Stimulated activated CD8-positive, alpha-beta memory T cell treated with anti-CD3 and anti-CD28 coated beads, Interleukin-4, amount 100 ng/mL, for 1 hour (primary cell): ENCODE measurements at places on chromosomes 6 and 20.

GRCh38 chr6:39882531-39882899 is 51.7 kb downstream of the MOCS1 start:
- no peak for DNase-seq

DNA sequence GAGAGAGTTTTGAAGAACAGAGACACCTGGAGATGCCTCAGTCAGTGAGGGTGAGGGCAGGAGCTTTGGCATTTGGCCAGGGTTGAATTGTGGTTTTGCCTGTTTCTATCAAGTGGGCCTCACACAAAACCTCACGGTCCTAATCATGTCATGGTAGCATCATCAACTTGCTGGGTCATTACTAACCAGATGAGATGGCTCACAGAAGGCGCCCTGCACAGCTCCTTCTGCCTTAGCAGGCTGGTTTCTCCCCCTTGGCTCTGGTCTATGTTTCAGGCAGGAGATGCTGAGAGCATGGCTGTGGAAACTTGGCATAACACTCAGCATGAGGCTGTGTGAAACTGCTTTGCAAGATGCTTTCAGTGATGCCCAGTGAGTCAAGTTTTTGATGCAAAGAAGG is 99.3 kb downstream of the LRRC1 start:
- DNase-seq = no peak

DNA sequence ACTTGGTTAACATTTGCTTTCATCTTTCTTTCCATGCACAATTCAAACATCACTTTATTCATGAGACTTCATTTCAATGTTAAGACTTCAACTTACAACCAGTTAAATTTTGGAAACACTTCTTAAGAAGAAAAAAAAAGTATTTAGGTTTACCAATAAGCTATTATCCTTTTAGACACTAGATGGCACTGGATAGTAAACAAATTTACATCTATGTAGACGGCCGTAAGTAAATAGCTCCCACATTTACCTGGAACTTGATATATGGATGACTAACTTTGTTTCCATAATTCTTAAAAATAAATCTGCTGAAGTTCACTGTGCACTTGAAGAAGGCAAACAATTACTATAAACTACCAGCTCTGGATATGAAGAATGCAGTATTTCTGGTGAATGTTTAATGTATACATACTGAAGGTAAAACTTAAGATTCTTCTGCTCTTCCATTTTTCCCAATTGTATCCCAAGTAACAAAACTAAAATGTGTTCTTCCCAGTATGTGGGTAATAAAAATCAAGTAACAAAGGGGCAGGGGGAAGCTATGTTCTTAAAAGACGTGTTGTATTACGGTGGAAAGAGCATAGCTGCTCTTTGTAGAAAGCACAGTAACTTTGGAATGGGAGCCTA is 130.6 kb upstream of the C6orf118 start:
- DNase-seq = no peak

GRCh38 chr6:95408111-95408510 is 169.2 kb upstream of the MANEA start:
- DNase-seq = no peak

GRCh38 chr6:159899994-159900745 is 9.4 kb downstream of the MAS1 start:
- DNase-seq = no peak

GRCh38 chr6:29451471-29452193 is 5.2 kb downstream of the OR11A1 start:
- DNase-seq = no peak

DNA sequence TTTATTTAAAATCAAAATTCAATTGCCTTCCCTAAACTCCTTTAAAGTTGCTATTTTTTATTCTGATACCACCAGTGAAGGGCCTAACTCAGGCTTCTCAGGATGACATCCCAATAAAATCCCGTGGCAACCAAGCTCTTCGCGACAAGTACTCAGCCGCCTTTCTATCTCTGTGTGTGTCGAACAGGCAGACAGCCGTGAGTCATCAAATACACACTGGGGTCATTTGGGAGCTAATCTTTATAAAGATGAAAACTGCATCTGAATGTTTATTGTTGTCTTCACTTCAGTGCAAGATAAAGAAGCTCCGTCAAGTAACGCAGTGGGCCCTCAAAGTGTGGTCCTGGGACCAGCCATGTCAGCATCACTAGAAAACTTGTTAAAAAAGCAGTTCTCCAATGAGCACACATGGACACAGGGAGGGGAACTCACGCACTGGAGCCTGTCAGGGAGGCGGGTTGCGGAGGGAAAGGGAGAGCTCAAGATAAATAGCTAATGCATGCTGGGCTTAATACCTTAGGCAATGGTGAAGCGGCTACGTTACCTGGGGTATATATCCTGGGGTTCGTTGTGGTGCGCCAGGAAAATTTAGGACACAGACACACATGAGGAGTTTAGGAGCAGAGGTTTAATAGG is 119.3 kb downstream of the RNF144B start:
- DNase-seq = no peak

- no peak for DNase-seq
These were observed 9.9 kb downstream of the PSMA7 start for GRCh38 chr20:62133051-62133845.

DNA sequence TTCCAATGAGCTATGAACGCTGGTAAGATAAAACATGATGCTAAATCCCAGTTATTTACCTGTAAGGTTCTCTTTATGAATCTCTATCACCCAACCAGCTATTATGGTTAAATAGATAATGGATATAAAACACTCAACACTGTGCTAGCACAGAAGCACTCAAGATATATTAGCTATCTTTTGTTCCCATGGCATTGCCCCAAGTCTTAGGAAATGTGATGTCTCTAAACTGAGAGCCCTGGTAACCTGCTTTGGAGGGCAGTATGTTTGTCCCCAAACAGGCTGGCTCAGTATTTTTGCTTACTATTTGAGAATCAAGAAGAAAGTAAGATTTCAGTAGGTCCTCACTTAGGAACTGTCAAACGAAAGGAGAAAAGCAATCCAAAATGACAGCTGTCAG is 90.5 kb downstream of the BTBD9 start:
- no peak for DNase-seq

- no peak for DNase-seq
These were observed 515.2 kb downstream of the MAFB start for GRCh38 chr20:40173872-40174271.
